Activated T-helper 9 cell treated with anti-CD3 and anti-CD28 coated beads, Interleukin-2, amount 50 U/mL, for 16 hours (primary cell): ENCODE measurements at places on chromosomes 12 and 14.

GRCh38 chr12:92193846-92194245 lies 48.2 kb upstream of the BTG1 start:
- DNase-seq = no peak

GRCh38 chr14:105844047-105844630 lies 317.8 kb downstream of the TMEM121 start:
- no peak for DNase-seq

- no peak for DNase-seq
Measured at GRCh38 chr12:100820314-100820713, 25.7 kb downstream of the ANO4 start.

- DNase-seq = no peak
Measured at GRCh38 chr14:37482428-37482827, 112.6 kb downstream of the FOXA1 start.

DNA sequence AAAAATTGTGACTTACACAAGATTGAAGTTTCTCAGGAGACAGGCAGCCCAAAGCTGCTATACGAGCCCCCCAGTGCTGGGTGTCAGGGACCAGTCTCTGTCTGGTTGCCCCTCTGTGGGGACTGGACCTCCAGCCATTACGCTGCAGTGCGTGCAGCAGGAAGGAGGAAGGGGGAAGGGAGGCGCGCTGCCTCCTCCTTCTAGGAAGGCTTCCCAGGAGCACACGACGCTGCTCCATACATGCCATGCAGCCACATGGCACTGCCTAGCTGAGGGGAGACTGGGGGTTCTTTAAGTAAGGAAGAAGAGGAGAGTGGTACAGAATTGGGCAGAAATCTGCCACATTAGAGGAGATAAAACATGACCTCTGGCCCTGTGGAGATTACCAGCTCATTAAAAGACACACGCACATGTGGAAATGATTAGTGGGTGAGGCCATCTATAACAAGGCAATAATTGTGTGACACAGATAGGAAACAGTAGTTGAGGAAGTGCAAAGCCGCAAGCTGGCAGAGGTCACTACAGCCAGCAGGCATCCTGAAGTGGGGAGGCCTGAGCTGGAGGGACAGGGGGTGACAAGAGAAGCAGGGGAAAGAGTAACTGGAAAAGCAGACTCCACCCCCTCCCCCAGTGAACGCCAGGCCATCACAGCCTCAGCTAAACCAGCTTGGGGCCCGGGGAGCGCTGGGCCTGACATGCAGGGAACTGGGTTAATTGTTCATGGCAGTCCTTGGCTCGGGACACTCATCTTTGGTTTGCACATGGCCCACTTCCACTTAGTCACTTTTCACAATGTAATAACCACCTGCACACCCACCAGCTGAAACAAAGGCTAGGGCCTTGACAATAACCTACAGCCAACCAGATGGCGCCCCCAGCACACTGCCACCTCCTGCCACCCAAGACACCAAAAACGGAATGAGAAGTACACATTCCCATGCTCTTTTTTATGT lies 39.6 kb downstream of the CCDC88C start:
- DNase-seq = peak; percentile 38

- DNase-seq = no peak
Measured at GRCh38 chr12:124422142-124422569, 127.3 kb downstream of the RFLNA start.

DNA sequence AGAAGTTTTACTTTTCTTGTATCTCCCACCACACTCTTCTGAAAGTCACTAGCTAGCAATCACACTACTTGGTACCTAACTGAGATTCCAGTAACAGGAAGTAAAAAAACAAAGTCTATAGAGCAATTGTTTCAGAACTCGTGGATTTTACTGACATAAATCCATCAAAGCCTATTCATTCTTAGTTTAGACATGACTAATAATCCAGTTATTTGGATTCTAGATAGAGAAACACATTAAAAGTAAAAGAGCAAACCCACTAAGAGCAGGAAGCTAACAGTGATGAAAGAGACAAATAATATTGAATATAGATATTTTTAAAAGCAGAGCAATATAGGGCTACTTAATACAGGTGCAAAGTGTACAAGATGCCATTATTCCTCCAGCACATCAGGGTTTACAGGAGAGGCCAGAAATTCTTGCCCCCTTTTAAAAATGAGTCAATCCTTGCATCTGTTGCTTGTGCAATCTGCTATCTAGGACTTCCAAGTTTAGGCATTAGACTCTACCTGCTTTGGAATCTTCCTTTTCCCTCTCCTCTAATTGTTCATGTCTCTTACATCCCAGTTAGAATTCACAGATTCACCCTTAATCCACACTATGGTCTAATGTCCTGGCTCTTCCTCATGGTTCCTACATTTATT lies 6.0 kb downstream of the HEATR5A start:
- DNase-seq = no peak

DNA sequence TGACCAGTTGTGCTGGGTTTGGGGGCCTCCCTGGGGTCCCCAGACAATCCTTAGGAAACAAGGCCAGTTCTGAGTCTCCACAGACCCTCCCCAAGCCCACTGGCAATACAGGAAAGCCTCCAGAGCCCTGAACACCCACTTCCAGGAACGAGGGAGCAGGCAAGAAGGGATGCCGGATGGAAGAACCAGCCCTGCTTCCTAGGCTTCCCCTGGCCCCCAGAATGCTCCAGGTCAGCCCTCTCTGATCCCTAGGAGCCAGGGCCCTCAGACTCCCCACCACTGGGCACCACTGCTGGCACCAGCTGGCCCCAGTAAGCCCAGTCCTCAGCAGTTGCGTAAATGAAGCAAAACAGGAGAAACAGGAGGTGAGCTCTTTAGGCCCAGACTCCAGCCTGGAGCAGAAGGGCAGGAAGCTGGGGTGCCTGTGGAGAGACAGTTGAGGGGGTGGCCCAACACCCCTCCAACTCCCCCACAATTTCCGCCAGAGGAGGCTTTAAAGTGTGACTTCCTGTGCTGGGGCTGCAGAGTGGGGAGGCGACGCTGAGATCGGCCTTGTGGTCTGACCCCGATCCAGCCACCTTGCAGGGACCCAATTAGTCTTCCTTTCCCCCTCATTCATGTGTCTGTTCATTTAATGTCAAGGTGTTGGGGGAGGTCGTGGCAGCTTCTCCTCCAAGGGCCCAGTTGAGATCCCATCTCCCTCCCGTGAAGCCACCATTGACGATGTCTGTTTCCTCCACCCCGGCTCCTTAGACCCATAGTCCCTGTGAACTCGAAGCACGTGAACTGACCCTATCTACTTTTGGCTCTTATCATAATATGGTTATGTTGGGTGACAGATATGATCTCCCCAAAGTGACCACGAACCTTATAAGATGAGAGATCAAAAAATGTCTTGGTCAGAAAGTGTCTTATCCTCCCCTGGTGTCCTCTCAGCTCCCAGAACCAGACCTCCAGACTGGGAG lies 4.7 kb downstream of the TNFRSF1A start:
- DNase-seq = peak; percentile 40

DNA sequence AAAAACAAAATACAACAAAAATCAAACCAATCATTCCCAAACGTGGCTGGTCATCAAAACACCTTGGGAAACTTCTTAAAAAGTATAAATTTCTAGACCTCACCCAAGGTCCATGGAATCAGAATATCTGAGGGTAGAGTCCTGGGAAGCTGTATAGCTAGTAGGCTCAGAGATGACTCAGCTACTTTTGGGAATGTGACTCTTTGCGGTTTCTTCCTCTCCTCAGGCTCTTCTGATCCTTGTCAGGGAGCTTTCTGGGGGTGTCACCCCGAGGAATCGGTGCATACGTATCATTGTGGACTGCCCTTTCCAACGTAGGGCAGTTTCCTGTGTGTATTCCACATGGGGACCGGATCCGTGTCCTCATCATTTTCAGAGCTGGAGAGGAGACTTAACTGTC lies 14.8 kb downstream of the JDP2 start:
- no peak for DNase-seq

DNA sequence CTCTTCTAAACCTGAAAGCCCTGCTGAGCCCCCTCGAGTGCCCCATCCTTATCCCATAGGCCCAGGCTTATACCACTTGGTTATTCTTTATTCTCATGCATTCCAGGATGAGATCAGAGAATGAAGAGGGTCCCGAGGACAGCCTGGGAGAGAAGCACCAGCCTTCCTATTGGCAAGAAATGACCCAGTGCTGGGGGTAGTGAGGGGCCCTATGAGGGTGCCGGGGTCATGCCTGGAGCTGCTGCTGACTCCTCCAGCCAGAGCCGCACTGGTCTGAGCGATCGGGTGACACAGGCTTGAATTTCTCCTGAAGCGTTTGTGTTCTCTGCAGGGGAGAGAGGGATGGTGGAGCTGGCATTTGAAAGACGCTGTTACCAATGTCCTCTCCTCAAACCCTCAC lies 18.1 kb downstream of the MORN3 start:
- no peak for DNase-seq

DNA sequence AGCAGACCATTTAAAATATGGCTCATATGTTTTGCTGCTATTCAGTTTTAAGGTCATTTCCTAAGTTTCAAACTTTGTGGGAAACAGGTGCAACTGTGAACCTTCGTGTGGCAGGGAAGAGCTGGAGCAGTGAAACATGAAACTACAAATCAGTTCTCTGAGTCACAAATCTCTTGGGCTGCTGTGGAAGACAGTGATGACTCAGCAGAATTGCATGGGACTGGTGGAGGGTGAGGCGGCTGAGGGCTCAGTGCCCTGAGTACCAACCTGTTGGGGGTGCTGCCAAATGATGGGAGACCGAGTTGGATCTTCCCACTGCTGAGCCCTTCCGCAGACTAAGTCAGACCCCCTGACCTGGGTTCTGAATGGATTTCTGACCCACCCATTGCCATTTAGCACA lies 8.4 kb upstream of the CALM1 start:
- DNase-seq = no peak

DNA sequence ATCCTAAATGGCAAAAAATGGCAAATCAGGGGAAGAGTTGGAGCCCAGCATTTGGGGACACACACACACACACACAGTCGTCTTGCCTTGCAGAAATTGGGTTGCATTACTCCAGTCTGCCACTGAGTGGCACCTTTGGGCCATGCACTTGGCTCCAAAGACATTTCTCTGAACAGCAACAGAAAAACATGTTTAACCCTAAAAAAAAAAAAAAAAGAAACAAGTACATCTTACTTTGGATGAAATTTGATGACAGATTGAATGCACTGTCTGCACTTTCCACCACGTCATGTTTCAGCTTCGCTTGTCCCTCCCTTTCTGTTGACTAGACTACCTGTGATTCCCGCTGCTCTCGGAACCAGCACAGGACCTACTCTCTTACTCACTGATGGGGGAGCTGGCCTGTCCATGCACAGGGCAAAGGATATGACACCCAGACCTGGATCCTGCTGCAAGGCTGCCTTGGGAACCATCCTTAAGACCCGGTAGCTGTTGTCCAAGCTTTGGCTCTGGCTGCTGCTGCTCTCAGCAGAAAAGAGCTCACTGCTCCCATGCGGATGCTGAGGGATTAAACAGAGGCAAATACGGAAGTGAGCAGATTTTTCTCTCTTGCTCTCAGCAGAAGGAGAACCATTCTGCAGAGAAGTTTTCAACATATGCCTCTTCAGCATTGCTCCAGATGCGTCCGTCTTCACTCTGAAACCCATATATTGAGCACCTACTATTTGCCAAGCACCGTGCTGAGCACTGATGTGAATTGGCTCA lies 376.8 kb downstream of the DPF3 start:
- DNase-seq = peak; percentile 55

DNA sequence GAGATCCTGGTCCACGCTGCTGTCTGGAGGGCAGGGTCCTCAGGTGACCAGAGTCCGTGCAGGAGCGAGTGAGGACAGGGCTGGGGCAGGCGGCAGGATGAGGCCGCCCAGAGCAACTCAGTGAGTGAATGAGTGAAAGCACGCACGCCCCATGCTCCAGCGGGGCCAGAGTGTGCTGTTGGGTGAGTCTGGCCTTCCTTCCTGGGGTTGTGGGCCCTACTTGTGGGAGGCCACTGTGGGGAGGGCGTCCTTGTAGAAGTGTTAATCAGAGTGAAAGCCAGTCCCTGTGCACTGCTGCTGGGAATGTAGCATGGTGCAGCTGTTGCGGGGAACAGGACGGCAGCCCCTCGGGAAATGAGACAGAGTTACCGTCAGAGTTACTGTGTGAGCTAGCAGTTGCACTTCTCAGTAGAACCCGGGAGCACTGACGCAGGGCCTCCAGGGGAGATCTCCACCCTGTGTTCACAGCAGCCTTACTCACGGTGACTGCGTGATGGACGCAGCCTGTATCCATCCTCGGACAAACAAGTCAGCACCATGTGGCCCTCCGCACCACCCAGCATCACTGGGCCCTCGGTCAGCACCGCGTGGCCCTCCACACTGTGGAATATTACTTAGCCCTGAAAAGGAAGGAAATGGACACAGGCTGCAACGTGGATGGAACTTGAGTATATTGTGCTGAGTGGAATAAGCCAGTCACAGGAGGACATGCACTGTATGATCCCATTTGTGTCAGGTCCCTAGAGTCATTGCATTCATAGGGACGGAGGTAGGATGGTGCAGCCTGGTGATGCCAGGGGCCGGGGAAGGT lies 22.1 kb downstream of the PACS2 start:
- no peak for DNase-seq

- DNase-seq = no peak
Measured at GRCh38 chr14:93788293-93788542, at the start of gene PRIMA1. Gene PRIMA1, minus strand, starts transcription at chr14:93788485. Its CDS starts 767 bp downstream, at chr14:93787718.

DNA sequence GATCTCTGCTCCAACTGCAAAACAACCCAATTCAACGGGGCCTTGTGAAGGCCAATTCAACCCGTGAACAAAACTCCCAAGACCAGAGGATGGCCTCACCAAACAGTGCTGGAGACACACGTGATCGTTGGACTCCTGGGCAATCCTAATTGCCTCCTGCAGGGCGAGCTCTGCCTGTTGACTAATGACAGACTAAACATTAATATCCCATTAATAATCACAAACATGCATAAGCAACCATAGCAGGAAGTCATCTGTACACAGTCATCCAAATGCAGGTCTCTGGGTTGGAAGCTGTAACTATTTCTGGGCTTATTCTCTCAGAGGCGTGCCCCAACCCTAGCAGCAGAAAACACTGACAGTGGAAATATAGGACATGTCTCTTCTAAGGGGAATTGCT lies 21.0 kb downstream of the ANAPC5 start:
- no peak for DNase-seq

GRCh38 chr14:91753501-91754128 lies 21.7 kb upstream of the CATSPERB start:
- no peak for DNase-seq

- no peak for DNase-seq
Measured at GRCh38 chr14:50740856-50741255, 72.8 kb upstream of the SAV1 start.

DNA sequence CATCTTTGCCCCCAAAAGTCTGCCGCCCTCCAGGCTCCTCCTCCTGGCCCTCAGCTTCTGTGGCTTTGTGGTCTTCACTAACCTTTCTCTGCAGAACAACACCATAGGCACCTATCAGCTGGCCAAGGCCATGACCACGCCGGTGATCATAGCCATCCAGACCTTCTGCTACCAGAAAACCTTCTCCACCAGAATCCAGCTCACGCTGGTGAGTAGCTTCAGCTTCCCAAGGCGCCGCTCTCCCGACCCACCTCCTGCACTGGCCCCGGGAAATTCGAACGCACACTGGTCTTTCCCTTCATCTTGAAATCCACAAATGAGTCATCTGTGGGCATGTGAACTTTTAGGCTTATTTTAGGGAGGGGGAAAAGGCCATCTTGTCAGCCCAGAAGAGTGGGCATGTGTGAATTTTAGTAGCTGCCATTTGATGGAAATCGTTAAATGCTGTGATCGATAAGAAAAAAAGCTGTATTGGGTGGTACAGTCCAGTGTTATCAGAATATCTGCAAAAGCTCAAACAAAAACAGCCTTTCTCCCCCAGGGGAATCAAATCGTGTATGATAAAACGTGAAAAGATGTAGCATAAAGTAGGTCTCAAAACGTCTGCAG lies 700 bp downstream of the SLC35E3 start:
- peak; percentile 3 for DNase-seq
